ENCODE measurements at places on chromosomes 12 and 14.

DNA sequence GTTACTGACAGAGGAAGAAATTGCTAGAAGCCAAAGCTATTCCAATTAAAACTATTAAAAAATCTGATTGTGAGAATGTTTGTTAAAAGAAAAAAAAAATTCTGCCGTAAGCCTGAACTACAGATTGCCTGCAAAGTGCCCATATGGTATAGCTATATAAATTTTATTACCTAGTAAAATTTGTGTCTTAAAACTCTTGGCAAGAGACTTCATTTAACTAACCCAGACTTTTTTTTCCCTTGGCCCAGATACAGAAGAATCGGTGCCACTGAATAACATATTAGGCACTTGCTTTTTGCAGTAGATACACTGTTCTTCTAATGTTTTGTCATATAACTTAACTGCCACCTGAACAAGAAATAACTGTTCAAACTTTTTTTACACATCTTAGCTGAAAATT lies 125.5 kb downstream of the RPS29 start:
- no peak for DNase-seq

DNA sequence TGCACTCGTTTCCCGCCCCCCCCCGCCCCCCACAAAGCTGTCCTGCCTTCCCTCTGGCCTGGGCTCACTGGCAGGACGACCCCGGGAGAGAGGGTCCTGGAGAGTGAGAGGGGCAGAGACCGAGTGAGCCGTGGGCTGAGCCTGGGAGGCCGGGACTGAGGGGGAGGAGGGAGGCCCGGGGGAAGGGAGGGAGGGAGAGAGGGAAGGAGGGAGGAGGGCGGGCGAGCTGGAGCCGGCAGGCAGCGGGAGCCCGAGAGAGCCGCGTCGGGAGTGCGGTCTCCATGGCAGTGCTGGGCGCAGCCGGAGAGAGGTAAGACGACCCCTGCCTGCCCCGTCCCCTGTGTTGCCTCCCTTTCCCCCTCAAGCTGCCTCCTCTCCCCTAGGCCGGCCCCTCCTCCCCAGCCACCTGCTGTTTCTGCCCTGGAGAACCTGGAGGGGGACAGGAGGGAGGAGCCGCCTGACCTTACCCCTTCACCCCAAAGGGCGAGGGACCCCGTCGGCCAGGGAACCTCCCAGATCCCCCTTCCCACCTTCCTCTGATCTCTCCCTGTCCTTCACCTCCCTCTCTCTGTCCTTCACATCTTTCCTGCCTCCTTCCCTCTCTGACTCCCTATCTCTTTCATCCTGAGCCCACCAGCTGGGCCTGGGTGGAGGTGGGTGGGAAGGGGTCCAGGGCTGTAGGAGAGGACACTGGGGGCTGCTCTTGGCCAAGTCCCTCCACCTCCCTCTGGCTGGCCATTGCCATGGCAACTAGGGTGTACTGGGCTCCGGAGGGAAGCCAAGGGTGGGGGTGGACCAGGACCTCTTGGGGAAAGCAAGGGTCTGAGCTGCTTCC lies at the start of gene GPR162:
Gene GPR162 (plus strand): TSS at position 231 of the 835 bp plus-strand sequence. CDS start 2,078 bp downstream, outside the sequence.
- DNase-seq: no peak

DNA sequence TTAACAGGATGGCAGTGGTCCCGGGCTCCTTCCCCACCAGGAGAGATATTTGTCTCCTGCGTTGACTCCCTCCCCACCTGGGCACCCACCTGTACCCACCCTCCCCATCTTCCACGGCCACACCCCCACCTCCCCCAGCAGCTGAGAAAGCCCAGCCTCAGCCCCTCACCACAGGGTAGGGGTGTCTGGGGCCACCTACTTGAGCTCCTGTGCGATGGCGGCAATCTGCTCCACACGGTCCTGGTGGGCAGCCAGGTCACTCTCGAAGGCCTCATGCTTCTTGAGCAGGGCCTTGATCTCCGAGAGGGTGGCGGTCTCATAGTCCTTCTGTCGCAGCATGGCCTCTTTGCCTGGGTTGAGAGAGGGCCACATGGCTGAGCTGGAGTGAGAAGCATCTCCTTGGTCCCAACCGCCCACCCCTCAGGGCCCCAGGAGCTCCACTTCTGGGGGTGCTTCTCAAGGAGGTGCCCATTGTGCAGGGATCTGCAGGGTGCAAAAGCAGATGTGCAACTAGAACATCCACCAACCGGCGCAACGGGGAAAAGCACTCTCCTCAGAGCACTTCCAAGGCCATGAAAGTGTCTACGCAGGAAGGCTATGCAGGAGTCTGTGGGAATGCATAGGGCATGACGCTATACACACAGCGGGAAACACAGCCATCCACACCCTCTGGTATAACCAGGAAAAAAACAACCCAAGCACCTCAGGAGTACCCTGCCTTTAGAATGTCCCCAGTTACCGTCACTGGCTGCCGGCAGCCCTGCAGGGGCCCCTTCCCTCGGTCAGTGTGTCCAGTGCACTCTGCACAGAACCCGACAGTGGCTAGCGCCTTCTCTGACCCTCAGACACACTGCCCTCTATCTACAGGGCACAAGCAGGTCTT lies 92.6 kb upstream of the ZFP36L1 start:
- DNase-seq: no peak

DNA sequence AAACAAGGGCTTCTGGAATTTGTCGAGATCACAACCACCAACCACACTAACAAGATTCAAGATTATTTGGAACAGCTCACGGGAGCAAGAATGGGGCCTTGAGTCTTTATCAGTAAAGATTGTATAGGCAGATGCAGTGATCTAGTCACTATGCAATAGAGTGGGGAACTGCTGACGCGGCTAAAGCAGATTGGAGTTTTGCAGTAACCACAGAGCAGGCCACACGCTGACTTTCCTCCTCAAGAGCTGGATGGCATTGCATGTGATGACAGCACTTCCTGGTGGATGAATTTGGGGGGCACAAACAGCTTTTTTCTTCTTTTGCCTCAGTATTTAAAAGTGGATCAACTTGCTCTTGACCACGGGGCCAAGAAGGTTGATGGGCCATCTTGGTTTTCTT lies 46.0 kb downstream of the KCNK13 start:
- DNase-seq: no peak

DNA sequence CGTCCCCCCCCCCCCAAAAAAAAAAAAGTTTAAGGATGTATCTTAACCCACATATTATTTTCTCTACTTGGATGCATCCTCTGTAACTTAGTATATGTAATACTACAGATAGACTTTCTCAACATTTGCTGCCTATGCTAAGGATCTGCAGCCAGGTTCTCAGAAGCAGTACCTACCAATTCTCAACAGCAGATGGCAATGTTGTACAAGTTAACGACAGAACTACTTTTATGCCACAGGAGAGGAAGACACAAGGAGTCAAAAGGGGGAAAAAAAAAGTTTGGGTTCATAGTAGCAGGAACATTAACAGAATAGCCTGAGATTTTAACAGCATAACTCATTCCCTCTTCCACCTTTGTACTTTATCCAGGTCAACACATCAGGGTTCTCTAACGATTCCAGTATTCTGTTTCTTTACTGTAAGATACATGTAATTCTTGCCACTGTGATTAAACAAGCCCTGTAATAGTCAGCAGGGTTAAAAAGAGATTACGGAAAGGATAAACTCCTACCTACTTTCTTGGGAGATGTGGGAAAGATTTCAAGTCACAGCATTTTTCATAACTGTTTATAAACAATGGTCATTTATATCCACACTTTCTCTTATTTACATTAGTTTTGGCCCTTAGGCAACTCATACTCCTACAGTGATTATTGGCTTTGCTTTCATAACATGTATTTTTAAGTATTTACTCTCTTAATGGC lies 5.7 kb upstream of the NEK9 start:
- peak; percentile 71 for DNase-seq

DNA sequence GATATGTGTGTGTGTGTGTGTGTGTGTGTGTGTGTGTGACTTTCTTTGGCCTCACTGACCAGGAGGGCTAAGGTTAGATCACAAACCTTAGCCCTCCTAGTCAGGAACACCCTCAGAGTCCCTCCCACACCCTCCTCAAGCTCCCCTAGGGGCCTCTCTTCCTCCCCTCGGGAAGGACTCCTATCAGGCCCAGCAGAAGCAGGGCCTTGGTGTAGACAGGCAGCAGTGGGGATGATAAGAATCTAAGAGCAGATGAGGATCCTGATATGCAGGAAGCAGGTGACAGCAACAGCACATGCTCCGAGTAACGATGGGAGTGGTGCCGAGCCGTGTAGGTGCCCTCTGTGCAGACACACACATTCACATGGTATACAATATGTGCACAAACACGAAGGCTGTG lies 20.7 kb downstream of the PLEK2 start:
- DNase-seq: peak; percentile 4

GRCh38 chr14:77271113-77271710 lies at the start of gene NGB:
TSS of gene NGB (minus strand) at chr14:77271206. CDS start at chr14:77270937, 269 bp downstream.
- DNase-seq: no peak
